ENCODE measurements at places on chromosomes 16 and 17.
A peak's percentile ranks its signal among the peaks of the same experiment; 100 is the strongest.

DNA sequence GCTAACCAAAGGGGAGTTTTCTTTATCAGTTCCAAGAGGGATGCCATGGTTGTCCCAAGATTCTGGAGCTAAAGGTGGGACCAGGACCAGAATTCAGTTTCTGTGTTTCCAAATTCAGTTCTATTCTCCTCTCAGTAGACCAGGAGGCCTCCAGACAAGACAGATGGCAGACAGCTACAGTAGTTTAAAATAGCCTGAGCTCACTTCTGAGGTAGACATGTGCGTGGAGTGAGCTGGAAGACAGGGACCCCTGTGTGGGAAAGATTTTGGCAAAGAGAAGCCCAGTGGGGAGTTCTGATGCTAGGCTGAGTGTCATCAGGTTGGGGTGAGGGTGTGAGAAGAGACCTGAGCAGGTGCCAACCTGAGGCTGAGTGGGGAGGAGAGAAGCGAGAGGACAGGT is 95.4 kb downstream of the PRKCB start:
- no peak for DNase-seq

DNA sequence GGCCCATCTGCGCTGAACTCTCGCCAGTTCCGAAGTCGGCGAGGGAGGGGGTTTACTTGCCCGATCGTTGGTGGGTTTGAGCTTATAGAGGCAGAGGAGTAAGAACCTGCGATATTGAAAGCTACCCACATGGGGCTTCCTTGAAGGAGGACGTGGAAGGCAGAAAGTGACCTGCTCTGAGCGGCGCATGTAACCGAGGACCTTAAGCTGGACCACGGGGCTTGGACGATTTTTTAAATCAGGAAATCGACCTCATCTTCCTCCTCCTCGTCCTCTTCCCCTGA is 2.0 kb downstream of the PRAC2 start:
- no peak for DNase-seq

- no peak for DNase-seq
Observed at GRCh38 chr16:9012848-9013507, 49.3 kb upstream of the USP7 start.

GRCh38 chr17:43442711-43443110 is 41.1 kb upstream of the DHX8 start:
- DNase-seq: no peak

- DNase-seq: no peak
Observed at GRCh38 chr17:66476014-66476413, 173.6 kb downstream of the PRKCA start.

DNA sequence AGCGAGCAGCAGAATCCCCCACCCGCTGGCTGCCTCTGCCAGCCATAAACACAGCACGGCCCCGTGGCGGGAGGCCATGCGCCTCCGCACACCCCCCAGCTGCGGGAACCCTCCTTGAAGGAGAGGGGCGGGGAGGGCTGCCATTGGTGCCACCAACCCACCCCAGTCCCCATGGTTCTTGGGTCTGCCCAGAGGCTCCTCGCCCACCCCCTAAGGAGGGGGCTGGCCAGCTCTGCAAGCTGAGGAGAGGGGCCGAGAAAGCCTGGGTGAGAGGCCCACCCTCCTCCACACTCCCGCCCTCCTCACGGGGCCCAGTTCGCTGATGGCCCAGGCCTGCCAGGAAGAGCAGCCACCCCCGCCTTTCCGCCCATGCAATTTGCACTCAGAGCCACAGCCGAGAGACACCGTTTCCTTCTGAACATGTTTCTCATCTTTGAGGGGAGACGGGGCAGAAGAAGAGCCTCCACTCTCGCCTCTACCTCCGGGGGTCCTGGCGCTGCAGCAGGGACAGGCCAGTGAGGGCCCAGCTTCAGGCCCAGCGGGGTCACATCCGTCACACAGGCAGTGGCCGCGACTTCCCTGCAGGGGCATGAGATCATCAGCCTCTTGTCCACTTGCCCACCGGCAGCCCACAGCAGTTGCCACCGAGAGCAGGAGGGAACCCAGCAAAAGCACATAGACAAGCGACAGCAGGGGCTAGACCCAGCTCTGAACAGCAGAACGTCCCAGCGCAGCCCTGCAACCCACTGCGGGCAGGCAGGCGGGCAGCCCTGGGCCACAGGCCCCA is 23.0 kb downstream of the KATNB1 start:
- no peak for DNase-seq

DNA sequence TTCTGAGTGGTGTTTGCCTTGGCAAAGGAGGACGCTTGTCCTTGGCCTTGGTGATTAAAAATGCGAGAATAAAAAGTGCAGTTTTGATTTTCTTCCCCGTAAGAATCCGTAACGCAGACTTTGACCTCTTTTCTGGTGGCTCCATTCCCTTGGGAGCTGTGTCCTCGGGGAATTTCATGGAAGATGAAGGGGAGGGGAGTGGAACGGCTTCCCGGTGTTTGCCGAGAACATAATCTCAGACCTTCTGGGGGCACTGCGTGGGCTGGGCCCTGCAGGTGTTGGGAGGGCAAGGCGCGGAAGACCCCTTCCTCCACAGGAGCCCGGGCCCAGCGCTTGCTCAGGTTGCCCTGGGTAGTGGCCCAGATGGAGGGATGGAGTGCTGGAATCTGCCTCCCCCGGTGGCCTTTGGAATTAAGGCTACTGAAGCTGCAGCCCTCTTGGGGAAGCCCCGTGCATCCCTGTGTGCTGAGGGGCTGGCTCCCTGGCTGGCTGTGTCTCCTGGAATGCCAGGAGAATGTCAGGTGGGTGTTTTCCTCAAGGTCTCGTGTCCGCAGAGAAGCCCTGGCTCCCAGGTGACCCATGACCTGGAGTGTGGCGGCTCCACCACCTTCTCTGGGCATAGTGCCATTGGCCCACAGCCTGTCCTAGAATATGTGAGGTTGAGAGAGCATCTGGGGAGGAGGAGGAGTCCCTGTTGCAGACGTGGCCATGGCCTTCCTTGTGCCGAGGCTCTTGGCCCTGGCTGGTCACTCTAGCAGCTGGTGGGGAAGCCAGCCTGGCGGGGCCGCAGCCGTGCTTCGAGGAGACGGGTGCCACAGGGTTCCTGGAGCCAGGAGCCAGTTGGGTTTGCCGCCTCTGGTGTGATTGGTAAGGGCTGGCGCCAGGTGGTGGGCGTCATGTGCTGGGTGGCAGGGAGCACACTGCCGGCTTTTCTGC is 3.1 kb downstream of the BAIAP2 start:
- no peak for DNase-seq

DNA sequence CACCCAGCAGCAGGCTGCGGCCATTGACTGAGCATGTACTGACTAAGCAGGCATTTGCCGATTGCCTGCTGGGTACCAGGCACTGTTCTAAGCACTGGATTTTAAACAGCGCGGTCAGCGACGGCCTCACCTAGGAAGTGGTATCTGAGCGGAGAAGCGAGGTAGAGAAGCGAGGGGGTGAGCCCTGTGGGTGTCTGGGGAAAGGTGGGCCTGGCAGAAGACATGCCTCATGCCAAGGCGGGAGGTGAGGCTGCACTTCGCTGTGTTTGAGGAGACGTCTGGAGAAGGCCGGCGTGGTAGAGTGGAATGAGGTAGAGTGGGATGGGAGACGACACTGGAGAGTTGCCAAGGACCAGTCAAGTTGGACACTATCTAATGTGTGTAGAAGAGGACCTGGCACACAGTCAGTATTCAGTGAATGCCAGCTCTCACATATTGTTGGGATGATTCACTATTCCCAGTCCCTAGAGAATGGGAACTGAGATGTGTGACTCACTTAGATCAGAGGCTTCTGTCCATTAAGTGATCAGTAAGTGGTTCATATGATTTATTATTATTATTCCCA is 14.4 kb downstream of the SYCE1L start:
- no peak for DNase-seq

GRCh38 chr16:30904114-30904780 is 7.8 kb downstream of the CTF1 start:
- DNase-seq: peak; percentile 86

DNA sequence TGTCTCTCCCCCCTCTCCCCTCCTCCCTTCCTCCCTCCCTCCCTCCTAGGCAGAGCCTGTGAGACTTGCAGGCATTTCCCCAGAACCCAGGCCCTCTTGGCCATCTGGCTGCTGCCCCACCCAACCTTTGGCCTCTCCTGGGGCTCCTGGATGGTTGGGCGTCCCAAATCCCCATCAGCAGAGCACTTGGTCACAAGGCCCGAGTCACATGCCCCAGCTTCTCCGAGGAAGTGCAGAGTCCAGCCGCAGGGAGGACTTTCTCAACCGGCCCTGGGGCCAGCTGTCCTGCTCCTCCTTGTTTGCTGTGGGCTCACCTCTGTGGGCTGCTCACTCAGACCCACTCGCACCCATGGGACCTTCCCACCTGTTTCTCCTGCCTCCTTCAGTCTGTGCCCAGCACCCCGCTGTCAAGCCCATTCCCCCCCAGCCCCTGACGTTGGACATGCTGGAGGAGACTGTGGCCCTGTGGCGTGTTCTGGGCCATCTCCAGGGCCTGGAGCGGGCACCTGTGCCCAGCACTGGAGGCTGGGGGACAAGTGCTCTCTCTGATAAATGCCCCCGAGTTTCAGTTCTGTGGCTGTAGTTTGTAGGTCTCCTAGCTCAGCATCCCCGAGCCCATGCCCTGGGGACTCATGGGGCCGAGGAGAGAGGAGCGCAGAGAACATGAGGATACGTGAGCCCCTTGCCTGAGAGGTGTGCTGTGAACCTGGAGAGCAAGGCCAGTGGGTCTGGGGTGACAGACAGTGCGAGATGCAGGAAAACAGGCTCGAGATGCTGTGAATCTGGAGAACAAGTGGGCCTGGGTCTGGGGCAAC is 42.3 kb upstream of the ZNF750 start:
- no peak for DNase-seq

GRCh38 chr16:35639233-35640205 is 2180.1 kb downstream of the TP53TG3F start:
- no peak for DNase-seq

DNA sequence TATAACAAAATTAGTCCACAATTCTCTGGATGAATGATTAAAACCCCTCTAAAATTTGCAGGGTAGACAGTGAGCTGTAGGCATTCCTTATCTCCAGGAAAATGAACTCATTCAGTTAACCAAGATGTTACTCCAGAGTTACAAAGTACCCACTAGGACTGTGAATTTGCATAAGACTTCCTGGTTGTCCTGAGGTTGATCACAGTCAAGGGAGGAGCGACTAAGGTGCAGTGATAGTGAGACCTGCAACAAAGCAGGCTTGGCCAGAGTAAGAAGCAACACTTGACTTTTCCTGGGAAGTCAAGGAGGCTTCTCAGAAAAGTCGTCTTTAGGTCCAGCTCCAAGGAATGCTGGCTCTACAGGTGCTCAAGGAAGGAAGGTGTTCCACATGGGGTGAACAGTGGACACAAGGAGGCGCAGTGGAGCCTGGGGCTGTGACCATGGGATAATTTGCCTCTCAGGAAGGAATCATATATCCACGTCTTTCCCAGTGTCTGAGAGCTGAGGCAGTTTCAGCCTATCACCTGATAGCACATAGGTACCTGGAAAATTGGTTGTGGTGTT is 821.1 kb upstream of the EEF2KMT start:
- no peak for DNase-seq

DNA sequence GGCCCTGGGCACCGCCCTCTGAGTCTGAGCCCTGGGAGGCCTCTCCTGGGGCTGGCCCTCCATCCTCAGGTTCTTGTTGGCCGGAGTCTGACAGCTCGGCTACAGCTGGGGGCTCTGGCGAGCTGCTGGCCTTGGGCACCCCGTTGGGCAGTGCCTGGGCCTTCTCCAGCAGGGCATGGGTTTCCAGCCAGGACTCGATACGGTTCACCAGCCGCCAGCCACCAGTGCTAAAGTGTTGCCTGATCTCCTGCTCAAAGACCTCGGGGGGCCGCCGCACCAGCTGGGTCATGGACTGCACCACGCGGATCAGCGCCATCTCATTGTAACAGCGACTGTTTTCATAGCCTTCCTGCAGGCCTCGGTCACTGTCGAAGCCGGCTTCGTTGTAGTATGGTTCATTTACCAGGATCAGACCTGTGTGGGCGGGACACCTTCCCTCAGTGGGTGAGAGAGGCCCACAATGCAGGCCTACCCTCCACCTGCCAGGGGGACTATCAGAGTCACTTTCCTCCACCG is 6.8 kb downstream of the SPHK1 start:
- DNase-seq: no peak

- no peak for DNase-seq
Observed at GRCh38 chr17:18889658-18890057, 31.7 kb downstream of the PRPSAP2 start.

DNA sequence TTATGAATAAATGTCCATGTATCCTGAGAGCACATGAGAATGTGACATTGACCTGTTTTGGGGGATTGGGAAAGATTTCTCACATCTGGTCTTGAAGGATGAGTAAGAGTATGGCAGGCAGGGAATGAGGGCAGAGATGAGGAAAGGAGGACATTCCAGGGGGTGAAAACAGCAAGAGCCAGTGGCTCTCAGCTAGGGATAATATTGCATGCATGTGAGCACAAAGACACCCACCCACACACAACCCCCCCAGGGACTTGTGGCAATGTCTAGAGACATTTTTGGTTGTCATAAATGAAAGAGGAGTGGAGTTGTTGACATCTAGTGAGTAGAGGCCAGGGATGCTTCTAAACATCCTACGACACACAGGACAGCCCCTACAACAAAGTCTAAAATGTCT is 6.0 kb downstream of the MYO1D start:
- no peak for DNase-seq

DNA sequence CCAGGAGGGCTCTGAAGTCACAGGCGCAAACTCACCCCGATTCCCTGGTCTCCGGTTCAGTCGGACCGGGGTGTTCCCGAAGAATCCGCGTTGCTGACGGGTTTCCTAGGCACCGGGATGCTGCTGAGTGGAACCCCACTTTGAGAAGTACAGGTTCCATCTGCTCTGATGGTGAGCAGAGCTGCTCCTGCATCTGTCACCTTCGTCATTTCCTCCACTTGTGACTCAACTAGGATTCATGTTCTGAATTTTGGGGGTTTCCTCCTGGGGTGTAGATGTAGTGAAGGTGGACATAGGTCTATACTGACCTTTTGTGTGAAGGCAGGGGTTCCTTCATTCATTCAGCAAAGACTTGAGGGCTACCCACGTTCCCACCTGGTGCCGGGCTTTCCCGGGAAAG is 25.0 kb downstream of the LGALS3BP start:
- DNase-seq: no peak

- DNase-seq: peak; percentile 60
Observed at GRCh38 chr16:84897911-84898377, 78.2 kb downstream of the CRISPLD2 start.

DNA sequence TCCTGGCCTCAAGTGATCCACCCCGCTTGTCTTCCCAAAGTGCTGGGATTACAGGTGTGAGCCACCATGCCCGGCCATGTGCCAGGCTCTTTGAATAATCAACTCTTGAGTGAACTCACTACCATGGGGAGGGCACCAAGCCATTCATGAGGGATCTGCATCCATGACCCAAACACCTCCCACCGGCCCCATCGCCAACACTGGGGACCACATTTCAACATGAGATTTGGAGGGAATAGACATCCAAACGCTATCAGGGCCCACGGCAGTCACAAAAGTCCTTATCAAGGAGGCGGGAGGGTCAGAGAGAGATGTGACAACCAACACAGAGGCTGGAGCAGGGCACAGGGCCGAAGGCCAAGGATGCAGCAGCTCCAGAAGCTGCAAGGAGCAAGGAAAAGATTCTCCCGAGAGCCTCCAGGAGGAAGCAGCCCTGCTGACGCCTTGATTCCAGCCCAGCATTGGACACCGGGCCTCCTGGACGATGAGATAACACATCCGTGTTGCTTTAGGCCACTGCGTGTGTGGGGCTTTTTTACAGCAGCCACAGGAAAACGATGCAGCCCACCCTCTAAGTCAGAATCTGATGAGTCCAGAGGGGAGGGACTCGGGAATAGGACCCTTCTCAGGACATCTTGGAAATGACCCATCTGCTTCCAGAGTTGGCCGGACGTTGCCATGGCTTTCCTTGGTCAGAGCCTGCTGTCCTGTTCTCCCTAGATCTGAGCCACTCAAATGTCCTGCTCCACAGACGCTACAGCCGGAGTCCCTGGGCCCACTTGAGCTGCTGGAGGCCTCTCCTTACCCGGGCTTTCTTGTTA is 47.3 kb upstream of the CMIP start:
- no peak for DNase-seq

Measured in AML-193 (cell line).